ENCODE measurements at places on chromosomes 12 and 14.

DNA sequence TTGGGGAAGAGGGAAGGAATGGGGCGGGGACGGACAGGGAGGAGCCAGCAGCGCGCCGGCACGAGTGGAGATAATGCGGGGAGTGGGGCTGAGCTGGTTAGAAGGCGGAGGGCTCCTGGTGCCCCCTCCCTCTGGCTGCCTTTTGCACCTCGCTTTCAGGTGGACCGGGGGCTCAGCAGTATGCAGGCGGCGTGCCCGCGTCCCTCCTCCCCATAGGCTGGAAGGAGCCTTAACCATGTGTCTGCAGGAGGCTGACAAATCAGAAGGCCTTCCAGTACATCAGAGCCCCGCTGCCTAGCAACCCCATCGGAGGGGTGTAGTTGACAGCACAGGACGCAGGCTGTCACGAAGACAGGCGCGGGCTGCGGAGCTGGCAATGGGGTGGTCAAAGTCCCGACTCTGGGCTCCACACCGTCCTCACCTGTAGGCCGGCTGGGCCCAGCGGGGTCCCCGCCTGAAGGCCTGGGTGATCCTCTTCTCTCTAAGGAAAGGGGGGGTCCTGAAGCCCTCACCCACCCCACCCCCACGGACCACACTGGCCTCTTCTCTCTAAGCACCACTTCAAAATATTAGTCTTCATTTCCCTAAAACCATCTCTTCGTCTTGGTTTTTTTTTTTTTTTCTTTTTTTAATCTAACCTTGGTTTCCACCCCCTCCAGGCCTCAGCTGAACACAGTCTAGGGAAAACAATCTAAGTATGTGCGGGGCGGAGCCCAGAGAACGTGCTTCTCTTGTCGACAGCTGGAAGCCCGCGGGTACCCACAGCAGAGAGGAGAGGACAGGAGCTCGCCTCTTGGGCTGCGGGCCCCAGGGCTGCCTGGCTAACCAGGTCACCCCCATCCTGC is 44.5 kb downstream of the KDM2B start:
- peak; percentile 77 for DNase-seq

DNA sequence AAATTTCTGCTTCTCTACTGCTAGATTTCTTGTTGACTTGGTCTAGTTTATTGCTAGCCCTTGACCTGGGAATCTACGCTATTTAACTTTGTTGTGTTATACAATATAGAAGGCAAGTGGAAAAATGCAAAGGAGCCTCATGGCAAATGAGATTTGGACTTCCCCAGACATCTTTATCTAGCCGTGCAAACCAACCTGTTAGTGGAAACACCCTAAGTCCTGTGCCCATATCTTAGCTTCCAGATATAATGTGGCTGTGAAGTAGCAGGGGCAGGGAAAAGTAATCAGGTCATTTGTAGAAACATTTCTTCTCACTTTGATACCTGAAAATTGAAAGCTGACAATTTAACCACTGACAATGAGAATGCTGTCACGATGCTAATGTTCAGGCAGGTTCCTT is 90.7 kb upstream of the ATP2B1 start:
- no peak for DNase-seq

GRCh38 chr12:116955382-116956021 is 44.8 kb downstream of the FBXW8 start:
- DNase-seq, result no peak

GRCh38 chr12:112117685-112118084 is 7.7 kb upstream of the TRAFD1 start:
- DNase-seq, result no peak

DNA sequence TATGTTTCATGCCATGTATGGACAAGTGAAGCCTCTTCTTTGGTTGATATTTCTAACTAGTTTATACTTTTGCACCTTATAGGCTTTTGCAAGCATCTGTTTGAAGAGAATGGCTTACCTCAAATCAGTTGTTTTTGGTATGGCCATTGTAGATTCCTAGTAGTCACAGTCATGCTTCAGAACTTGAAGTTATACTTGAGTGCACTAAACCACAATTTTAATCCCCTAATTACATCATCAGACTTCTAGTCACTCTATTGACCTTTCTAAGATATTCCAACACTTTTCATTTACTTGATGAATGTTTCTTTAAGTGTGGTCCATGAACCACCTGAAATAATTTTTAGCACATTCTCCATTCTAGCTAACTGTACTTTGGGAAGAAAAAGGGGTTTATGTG is 18.6 kb upstream of the KLRB1 start:
- DNase-seq, result no peak

GRCh38 chr12:96045566-96045965 is 10.2 kb upstream of the LTA4H start:
- DNase-seq, result no peak

DNA sequence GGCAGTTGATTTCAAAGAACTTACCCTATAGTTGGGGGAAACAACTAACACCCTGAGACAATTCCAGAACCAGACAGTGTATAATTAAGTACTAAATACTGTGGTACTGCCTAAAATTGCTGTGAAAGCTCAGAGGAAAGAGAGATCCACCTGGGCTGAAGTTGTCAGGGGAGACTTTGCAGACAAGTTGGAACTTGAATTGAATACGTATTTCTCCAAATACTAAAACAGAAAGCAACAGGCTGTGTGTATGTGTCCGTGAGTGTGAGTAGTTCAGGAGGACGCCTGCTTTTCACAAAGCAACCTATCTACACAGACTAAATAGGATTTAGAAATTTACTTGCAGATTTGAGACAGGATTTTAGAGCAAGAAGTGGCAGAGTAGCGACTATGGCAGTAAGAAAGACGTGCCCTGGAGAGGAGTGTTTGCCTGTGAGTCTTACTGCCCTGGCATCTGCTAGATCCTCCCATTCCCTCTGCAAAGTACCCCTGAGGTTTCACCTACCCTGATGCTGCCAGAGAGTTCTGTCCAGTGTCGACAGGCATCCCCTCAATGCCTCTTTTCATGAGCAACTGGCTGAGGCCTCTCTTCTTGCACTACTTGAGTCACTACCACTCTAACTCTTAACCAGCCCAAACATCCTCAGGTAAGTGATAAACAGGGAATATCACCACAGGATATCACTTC is 37.4 kb upstream of the BMP4 start:
- no peak for DNase-seq

DNA sequence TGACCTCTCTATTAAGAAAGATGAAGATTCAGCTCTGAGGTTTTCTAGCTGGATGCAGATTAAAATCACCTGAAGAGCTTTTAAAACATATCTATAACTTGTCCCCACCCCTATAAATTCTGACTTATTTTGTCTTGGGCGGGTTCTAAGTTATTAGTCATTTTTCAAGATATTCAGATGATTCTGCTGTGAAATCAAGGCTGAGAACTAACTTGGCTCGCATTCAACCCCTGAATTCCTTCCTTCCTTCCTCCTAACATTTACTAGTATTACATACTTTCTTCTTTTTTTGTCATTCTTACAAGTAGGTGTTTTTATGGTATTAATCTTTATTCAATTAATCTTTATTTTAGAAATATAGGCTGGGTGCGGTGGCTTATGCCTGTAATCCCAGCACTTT is 55.4 kb downstream of the SSPN start:
- DNase-seq, result no peak

DNA sequence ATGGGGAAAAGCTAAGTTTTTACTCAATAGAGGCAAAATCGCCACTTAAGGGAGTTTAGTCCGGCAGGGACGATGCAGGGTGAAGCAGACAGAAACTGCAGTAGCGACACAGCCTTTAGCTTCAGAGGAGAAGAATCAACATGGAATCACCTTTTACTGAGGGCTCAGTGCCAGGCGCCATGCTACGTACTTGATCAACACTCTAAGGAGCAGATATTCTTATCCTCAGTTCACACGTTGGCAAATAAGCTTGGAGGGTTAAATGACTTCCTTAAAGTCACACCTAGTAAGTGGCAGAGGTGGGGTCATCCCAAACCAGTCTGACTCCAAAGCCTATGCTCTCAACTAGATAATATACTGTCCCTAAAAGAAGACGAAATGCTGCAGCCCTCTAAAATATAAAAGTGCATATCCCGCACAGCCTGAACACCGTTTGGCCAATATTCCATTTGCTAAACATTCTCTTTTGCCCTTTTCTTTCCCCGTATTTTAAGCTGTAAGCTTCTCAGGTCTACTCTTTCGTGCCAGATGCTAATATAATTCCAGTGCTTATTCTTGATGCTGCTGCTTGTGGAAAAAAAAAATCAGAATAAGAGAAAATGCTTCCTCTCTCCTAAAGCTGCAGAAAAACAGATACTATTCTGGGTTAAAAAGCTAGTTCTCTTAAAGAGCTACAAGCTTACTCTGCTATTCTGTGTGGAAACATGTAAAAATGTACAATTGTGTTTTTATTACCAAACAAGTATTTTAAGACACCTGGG is 10.9 kb downstream of the CCDC92 start:
- no peak for DNase-seq

- no peak for DNase-seq
Observed at GRCh38 chr12:1481326-1481725, 113.1 kb downstream of the FBXL14 start.

DNA sequence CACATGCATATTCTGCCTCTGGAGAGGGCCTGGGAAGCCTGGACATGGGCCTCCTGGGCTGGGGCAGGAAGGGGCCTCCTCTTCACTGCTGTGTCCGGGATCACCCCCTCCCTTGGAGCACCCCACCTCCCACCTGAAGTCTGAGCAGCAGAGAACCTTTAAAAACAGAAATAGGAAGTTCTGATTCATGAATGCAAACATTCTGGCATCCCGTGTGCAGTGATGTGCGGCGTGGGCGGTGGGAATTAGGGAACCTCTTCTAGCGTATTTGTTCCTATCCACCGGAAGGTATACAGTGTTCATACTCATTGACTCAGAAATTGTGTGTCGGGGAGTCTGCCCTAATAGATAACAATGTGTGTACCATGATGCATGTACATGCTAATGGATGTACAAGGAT is 46.2 kb downstream of the C14orf132 start:
- DNase-seq, result no peak

DNA sequence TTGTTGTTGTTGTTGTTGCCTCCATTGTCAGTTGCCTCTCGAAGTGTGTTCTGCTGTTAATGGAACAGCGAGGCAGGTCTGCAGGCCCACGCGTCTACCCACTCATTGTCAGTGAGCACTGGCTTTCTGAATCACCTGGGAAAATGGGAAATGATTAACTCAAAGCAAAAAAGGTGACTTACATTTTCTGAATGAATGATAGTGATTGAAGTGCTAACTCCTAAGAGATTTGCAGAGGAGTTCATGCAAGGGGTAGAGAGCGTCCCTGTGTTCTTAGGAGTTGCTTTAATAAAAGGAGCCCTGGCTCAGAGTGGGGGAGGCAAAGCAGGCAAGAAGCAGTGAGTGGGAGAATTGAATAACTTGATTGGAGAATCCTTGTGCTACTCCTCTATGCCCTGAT is 177.6 kb downstream of the CAND1 start:
- DNase-seq, result no peak

DNA sequence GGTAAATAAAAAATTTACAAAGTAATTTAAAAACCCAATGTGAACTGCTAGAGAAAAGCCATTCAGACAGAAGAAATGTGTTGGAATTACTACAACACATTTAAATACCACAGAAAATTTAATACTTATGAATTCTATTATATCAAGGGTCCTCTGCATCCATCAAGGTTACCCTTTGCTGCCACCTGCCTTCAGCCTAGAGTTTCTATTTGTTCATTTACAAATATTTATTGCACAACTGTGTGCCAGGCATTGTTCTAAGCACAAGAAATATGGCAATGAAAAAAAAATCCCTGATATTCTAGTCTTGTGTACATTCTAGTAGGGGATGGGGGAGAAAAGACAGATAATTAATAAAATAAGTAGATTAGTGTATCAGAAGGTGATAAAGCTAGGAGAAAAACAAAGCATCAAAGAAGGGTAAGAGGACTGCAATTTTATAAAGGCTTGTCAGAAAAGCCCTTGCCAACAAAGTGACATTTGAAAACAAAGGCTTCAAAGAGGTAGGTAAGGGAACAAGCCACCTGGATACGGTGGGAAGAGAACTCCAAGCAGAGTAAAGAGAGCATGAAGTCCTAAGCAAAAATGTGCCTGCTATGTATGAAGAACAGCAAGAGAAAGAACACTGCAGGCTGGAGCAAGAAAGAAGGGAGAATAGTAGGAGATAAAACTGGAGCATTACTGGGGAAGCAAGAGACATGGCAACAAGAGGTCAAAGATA is 59.1 kb upstream of the SLC6A13 start:
- DNase-seq, result no peak

GRCh38 chr14:106309423-106309822 is 783.0 kb downstream of the TMEM121 start:
- no peak for DNase-seq

DNA sequence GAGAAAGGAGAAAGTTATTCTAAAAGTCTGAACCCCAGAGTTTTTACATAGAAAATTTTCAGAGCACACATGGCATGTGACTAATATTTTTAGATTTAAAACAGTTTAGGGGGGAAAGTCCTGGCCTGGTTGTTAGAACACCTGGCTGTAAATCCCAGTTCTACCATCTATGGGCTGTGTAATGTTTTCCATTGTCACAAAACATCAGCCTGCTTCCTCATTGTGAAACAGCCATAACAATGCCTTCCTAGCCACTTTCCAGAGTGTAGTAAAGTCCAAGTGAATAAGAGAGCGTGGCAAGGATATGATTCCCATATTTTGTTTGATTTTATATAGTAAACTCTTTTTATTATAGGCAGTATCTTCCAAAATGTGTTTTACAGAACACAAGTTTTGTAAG is 310.0 kb upstream of the DCN start:
- DNase-seq, result no peak

- no peak for DNase-seq
Observed at GRCh38 chr12:106106061-106106566, 32.6 kb downstream of the NUAK1 start.

DNA sequence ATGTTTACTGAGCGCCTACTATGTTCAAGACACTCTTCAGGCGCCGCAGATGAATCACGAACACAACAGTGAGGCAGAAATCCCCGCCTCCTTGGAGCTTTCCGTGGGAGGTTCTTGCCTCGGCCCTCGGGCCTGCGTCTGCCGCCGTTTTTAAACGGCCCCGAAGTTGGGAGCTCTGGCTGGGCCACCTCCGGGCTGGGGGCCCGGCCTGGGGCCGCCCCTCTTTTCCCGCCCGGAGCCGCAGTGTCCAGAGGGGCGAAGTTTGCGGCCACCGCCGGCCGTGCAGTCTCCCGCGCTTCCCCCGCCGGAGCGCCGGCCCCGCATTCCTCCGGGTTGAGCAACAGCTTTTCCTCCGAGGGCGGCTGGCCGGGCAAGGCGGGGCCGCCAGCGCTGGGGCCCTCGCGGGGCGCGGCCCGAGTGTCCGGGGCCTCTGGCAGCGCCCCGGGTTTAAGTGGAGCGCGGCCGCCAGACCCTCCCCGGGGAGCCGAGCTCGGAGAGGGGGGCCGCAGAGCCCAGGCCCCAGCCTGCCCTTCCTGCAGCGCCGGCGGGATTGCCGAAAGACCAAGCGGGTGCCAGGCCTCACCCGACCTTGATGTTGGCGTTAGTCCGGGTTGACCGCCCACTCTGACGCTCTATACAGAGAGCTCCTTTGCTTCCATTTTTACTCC is 18.7 kb upstream of the CTDSP2 start:
- DNase-seq, result peak; percentile 79

GRCh38 chr12:77167801-77168200 is 102.4 kb upstream of the E2F7 start:
- DNase-seq, result no peak

- DNase-seq, result no peak
Observed at GRCh38 chr12:116578051-116578450, 18.9 kb downstream of the MAP1LC3B2 start.

Measured in nephron progenitor cell (in vitro differentiated cells).